ENCODE measurements at places on chromosomes 3 and 15. TPM values are rescaled to one million over a fixed set of nuclear protein-coding genes. Genes with fewer than 3 reads are reported as not detected.

Gene GLDN
- 0.07 TPM for total RNA-seq

Gene CLCN2
- 2.1 TPM for total RNA-seq

Gene ZPLD1
- 0.07 TPM for total RNA-seq

Gene NOX5
- under 0.01 TPM for total RNA-seq

Gene DNAH12
- under 0.01 TPM for total RNA-seq

Gene CADPS
- 0.14 TPM for total RNA-seq

Gene EFL1
- total RNA-seq = 29.4 TPM

Gene LSG1
- total RNA-seq = 61.5 TPM

Gene LARP6
- total RNA-seq = 30.5 TPM

Gene NTRK3
- total RNA-seq = not detected

Gene RABL3
- 23.1 TPM for total RNA-seq

Gene LTF
- total RNA-seq = under 0.01 TPM

Gene QTRT2
- total RNA-seq = 36.7 TPM

Gene ASTE1
- total RNA-seq = 7.1 TPM

Gene GABRR3
- total RNA-seq = not detected

Gene ATP11B
- total RNA-seq = 96.0 TPM

Gene LMAN1L
- total RNA-seq = not detected

Gene LINGO1
- under 0.01 TPM for total RNA-seq

Gene SLC22A14
- total RNA-seq = 0.57 TPM

Measured in nasal cavity respiratory epithelium epithelial cell of viscerocranial mucosa (primary cell).